Stimulated activated CD4-positive, alpha-beta T cell treated with anti-CD3 and anti-CD28 coated beads, Interleukin-4, amount 100 ng/mL, for 4 hours (primary cell): ENCODE measurements at places on chromosomes 6 and 20.

- DNase-seq: no peak
These were observed 34.6 kb downstream of the RNF146 start for GRCh38 chr6:127301199-127301700.

DNA sequence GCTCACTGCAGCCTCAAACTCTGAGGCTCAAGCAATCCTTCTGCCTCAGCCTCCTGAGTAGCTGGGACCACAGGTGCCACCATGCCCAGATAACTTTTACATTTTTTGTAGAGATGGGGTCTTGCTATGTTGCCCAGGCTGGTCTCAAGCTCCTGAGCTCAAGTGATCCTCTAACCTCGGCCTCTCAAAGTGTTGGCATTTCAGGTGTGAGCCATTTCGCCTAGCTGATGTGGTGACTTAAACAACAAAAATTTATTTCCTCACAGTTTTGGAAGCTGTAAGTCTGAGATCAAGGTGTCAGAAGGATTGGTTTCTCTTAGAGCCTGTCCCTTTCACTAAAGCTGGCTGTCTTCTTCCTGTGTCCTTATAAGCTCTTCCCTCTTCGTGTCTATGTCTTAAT lies 15.0 kb upstream of the JARID2 start:
- DNase-seq: no peak

DNA sequence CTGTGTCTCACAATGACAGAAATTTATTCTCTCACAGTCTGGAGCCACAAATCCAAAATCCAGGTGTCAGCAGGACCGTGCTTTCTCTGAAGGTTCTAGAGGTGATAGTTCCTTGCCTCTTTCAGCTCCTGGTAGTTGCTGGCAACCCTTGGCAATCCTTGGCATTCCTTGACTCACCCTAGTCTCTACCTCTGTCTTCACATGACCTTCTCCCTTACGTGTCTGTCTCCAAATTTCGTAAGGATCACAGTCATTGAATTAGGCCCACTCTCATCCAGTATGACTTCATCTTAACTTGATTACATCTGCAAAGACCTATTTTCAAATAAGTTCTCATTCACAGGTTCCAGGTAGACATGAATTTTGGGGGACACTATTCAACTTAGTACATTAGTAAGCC lies 143.1 kb downstream of the CEP57L1 start:
- no peak for DNase-seq

DNA sequence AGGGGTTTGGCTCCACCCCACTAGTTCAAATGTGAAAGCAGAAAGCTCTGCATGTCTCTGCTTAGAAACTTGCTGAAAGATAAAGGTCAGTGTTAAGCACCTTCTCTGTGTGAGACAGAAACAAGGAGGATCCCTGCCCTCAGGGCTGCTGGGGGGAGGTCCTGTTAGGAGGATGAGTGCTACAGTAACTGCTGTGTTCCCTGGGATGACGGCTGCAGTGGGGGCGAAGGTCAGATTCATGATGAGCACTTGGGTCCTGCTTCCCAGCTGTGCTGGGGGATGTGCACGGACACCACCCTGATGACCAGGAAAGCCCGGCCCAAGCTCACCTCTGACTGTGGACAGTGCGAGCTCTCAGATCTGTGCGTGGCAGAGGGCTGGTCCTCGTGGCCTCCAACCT lies 252.6 kb downstream of the DLL1 start:
- no peak for DNase-seq

DNA sequence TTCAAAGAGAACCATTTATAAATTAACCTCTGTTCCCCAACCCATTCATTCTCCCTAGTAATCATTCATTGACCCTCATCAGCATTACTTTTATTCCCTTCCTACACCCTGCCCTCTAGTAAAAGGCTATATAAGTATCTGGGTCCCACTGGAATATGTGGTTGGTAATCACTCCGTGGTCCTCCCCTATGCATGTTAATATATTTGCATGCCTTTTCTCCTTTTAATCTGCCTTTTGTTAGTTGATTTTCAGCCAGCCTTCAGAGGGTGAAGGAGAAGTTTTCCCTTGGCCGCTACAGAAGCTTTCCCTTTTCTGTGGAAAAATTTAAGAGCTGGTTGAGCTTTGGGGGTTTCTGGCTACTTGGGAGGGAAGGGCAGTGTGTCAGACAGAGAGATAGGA lies 585.6 kb downstream of the UTRN start:
- DNase-seq: no peak

DNA sequence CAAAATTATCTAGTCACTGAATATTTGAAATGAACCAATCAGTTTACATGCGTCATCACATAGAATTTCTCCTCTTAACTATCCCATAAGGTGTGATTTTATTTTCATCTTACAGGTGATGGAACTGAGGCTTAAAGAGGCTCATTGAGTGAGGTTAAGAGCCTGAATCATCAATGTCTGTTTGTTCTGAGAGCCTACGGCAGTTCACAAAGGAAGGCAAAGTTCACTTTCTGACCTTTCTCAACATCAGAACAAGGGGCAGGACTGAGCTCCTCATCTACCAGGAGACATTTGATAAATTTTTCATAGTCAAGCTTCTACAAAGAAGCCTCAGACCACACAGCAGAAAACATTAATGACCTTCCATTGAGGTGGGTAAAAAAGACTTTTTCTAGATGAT lies 54.9 kb upstream of the OLIG3 start:
- DNase-seq: no peak

DNA sequence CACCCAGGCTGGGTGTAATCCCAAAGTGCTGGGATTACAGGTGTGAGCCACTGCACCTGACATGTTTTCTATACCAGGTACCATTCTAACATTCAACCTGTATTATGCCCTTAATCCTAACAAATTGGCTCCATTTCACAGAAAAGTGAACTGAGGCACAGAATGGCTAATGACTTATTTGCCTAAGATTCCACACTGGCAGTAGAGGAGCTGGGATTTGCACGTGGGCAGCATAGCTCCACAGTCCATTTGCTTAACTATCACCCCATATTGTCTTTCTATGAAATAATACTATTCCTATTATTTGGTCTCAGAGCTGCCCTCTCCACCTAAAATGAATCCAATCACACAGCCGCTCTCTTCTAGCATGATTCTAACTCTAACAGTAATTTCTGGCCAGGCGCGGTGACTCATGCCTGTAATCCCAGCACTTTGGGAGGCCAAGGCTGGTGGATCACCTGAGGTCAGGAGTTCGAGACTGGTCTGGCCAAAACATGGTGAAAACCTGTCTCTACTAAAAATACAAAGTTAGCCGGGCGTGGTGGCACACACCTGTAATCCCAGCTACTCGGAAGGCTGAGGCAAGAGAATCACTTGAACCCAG lies 23.3 kb upstream of the MYMX start:
- DNase-seq: no peak

- DNase-seq: no peak
These were observed 3.9 kb downstream of the NOL4L start for GRCh38 chr20:32580970-32581838.

DNA sequence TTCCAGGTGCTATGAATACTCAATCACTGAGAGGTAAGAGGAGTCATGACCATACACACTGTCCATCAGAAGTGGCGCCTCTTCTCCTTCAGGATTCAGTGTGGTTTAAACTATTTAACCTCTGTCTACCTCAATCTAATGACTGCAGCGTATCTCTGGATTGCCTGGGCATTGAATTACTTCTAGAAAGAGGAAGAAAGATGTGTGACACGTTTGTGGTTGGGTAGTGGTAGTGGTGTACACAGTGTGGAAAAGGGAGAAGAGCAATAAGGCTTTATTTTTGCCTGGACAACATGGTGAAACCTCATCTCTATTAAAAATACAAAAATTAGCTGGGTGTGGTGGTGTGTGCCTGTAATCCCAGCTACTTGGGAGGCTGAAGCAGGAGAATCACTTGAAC lies 38.0 kb upstream of the ECHDC1 start:
- DNase-seq: no peak

DNA sequence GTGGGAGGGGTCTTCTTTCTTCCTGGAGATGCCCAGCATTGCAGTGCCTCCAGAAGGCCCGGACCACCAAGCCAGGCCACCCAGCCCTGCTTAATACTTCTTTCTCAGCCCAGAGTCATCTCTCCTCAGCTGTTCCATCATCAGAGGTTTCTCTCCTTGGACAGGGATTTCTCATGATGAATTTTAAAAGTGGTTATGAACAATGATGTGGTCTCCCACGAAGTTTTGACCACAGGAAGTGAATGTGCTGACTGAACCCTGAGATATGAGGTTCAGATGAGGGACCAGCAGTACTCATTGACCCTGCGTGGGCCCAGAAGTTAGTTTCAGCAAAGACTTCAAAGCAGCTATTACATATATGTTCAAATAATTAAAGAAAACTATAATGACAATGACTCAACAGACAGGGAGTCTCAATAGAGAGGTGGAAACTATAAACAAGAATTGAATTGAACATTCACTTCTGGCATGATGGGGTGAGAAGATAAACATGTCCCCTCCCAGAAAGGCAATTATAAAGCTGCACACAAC lies 114.5 kb upstream of the SLC22A16 start:
- DNase-seq: no peak

DNA sequence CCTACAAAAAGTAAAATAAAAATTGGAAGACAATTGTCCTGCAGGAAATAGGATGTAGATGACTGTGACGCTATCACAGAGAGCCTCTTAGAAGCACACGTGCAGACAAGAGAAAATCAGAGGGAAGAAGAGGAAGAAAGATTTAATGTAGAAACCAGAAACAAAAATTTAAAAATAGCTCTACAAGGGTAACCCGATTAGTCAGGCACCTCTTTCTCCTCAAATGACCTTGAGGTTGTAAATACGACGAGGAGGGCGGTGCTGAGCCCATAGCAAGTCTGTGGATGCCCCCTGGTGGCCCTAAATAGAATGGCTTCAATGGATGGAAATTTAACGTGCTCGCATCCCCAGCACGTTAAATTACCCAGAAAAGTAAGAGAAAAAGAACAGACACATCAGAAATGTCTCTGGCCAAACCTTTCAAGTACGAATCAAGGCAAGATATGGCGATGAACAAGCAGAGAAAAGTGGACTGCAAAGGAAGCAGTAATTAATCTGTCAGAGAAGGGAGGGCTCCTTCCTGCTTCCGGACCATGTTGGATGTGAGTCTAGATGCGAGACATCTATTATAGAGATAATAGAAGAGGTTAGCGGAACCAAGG lies 4.2 kb upstream of the PRPH2 start:
- peak; percentile 76 for DNase-seq

DNA sequence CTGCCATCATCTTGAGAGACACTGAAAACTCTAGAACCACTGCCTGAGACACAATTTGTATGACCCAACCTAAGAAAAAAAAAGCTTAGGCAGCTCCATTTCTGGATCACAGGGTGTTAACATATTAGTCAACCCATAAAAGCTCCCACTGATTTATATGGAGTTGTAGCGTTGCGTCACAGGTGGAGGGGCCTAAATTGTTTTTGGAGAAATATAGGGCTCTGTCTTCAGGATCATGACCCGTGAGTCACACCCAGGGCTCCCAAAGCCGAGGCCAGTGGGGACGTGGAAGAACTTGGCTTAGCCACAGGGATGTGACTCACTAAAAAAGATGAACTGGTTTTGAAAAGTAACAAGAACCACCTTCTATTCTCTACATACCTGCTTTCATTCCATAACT lies 116.5 kb upstream of the BMP2 start:
- no peak for DNase-seq

- no peak for DNase-seq
These were observed 72.4 kb downstream of the TOX2 start for GRCh38 chr20:43987018-43987417.

GRCh38 chr6:168206661-168207274 lies 112.8 kb downstream of the DACT2 start:
- no peak for DNase-seq

DNA sequence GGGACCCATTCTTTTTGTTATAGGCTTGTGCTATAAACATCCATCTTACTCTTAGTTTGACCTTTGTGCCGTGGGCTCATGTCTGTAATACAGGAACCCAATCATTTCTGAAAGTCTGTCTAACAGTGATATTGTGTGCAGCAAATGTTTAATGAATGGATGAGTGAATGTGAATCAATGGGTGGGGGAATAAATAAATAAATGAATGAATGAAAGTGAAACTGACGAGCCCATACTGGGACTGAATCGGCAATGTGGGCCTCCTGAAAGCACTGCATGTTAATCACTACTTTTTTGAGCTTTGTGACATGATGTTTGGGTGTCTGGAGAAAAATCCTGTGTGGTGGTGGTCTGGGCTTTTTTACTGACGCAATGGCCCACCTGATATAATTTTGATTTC lies 175.0 kb downstream of the GMPR start:
- peak; percentile 17 for DNase-seq

DNA sequence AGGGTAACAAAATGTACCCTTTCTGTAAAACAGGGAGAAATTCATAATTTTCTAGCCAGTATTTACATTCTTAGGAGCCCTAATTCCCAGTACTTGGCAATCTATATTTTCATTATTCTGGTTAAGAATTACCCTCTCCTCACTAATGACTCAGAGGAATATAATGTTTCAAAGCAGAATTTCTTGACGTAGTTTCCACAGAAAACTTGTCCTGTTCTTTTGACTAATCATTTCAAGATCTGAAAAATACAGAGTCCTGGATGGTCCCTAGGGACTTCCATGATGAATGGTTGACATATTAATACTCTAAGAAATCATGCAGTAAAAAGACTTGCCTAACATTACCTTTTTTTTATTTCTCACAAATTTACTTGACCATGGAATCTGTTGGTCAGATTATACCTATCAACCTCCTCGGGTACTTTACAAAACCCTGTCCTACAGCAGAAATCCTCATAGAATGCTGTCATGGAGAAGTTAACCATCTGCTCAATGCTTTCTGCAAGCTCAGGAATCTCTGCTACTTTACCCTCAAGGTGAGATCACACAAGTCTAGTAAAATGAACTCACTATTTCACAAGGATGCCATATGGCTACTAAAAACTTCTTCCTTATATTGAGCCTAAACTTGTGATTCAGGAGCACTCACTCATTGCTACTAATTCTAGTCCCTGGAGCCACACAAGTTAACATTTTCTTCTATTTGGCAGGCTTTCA lies 202.1 kb upstream of the CNR1 start:
- DNase-seq: no peak

- DNase-seq: no peak
These were observed 36.6 kb upstream of the CARMIL1 start for GRCh38 chr6:25242567-25242966.

- no peak for DNase-seq
These were observed 10.8 kb downstream of the SGK1 start for GRCh38 chr6:134307075-134307474.

GRCh38 chr6:79783670-79784394 lies 152.7 kb downstream of the SH3BGRL2 start:
- DNase-seq: no peak

DNA sequence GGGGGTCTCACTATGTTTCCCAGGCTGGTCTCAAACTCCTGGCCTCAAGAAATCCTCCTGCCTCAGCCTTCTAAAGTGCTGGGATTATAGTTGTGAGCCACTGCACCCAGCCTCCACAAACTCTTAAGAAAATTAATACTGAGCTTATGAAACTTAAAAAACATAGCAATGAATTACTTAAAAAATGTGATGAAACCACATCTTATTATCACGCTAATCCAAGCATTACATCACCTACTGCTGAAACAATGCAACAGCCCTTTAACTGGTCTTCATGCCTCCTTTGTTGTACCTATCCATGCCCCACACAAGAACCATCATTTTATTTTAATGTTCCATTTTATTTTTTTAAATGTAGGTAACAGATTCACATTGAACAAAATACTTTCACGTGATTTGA lies 24.9 kb downstream of the SESN1 start:
- DNase-seq: no peak

GRCh38 chr6:24464253-24465038 lies 24.9 kb downstream of the GPLD1 start:
- DNase-seq: no peak

- DNase-seq: no peak
These were observed 168.9 kb upstream of the CENPW start for GRCh38 chr6:126170978-126171382.

- no peak for DNase-seq
These were observed 21.2 kb upstream of the BHLHE23 start for GRCh38 chr20:63027922-63028389.
